GM20000 (cell line): ENCODE measurements at places on chromosomes 16 and 17.

DNA sequence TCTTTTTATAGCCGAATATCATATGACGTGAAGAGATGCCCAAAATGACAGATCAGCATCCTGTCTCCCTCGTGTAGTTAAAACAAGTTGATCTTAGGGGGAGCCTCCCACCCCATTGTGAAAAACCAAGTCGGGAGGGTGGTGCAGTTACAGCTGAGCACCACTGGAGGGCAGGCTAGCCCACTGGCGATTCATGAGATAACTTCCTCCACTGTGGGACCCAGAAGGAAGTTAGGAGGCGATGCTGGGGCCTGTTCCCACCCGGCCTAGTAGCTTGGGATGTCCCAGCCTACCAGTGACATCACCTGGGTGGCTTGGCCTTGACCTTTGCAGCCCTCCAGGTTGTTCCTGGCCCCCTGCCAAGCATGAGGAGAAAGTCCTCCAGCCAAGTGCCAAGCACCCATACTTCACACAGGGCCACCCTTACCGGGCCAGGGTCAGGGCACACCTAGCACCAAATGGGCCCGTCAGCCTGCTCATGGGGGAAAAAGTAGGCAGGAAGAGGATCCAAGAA lies 8.1 kb upstream of the CPNE2 start:
- DNase-seq: peak; percentile 88

- no peak for DNase-seq
Observed at GRCh38 chr17:11742886-11743285, 144.6 kb downstream of the DNAH9 start.

GRCh38 chr17:20089756-20090547 lies 80.8 kb downstream of the SPECC1 start:
- DNase-seq: peak; percentile 30

DNA sequence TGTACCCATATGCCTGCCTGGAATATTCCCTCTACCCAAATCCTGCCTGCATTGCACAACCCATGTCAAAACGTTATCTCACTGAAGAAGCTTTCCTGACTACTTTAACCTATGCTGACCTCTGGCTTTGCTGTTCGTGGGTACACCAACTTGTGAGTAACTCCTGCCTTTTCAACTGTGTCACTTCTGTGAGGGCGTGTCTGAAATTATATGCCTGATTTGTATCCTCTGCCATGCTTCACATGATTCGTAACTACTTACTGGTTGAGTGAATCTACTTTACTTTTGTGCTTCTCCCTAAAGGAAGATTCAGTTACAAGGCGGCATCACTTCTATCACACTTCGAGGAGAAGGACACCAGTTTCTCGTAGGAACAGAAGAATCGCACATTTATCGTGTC lies 33.3 kb upstream of the USP43 start:
- no peak for DNase-seq

- DNase-seq: no peak
Observed at GRCh38 chr16:8649829-8650554, 24.4 kb upstream of the ABAT start.

- DNase-seq: no peak
Observed at GRCh38 chr16:14325502-14326401, 254.6 kb downstream of the MRTFB start.

DNA sequence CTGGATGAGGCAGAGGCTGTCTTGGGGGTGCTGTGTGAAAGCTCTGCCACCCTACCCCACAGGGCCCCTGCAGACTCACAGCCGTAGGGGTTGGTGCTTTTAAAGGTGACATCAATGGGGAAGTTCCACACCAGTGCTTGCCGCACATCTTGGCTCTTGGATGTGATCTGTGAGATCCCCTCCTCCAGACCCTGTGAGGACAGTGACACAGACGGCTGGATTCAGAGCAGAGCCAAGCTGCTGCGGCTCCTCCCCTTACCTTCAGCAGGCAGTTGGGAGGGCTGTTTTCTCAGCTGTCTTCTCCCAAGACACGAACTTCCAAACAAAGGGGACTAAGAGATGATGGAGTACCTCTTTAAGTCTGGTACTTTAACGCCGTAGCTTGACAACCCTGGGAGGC lies 4.8 kb downstream of the B9D1 start:
- no peak for DNase-seq

GRCh38 chr16:80403894-80404293 lies 136.9 kb upstream of the DYNLRB2 start:
- DNase-seq: no peak

DNA sequence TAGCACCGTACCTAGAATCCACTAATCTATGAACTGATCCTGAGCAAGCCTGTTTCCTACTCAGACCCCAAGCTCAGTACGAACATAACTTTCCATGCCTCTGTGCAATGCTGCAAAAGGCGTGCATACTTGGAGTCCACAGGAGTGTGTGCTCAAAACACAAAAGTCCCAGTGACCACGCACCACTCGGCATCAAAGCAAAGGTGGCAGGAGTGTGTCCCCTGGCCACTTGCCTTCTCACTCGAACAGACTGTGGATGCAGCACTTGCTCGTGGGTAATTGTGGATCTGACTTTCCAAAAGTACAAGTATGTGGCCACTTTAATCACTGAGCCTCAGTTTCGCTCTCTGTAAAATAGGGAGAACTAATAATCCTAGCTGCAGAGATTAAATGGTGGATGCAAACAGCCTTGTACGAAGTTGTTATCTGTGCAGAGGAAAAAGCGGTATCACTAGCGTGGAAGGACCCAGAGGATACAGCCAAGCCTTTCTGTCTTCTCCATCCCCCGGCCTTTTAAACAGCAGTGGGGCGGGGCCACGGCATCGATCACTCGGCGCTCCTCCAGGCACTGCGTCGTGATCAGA lies 311 bp upstream of the KDM8 start:
- peak; percentile 80 for DNase-seq

DNA sequence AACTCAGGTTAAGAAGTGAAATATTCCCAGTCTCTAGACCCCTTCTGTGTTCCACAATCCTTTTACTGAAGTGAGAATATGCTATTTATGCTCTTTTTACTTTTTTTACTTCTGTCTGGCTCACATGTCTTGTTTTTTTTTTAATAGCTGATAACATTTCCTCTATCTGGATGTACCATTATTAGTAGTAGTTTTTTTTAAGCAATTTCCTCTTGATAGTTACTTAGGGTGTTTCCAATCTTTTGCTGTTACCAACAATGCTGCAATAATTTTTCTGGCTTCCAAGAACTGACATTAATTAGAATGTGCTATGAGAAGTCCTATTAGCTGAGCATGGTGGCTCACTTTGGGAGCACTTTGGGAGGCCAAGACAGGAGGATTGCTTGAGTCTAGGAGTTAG lies 32.0 kb downstream of the KSR1 start:
- no peak for DNase-seq

- DNase-seq: peak; percentile 68
Observed at GRCh38 chr17:78355045-78355641, 4.7 kb downstream of the SOCS3 start.

DNA sequence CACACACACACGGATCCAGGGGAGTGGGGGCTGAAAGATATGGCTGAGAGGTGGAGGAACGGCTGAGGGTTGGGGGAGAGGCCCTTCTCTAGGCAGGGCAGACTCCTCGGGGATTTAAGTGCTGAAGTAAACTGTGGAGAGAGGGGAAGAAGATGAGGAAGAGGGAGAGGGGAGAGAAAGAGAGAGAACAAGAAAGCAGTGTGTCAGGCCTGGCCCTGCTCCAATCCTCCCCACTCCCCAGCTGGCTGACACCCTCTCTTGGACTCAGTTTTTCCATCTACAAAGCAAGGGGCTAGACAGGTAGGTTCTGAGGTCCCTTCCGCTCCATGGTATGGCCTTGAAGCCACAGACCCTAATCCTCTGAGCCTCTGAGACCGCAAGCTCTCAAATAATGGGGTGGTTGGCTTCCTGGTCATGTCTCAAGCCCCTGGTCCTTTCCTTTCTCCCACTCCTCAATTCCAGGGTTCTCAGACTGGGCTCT lies 2.0 kb downstream of the VAMP2 start:
- no peak for DNase-seq

DNA sequence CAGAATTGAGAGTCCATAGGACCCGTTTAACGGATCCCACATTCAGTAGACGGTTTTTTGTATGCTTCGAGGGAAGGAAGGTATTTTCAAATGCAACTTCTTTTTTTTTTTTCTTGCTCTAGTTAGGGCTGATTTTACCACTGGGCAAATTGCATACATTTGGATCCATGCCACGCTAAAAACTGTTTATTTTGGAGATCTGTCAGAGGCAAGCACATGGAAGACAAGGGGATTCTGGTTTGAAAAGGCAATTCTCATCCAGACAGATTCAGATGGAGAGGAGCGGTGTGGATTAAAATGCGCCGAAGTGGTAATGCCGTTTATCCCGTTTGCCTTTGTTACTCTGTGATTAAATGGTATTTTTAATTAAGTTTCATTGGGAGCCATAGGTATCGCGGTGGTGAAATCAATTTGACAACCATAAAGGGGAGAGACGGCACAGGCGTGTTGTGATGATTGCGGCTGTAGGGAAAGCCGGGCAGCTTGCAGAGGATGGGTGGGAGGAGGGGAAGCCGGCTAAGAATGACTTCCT lies 170.4 kb downstream of the IRX3 start:
- DNase-seq: no peak

DNA sequence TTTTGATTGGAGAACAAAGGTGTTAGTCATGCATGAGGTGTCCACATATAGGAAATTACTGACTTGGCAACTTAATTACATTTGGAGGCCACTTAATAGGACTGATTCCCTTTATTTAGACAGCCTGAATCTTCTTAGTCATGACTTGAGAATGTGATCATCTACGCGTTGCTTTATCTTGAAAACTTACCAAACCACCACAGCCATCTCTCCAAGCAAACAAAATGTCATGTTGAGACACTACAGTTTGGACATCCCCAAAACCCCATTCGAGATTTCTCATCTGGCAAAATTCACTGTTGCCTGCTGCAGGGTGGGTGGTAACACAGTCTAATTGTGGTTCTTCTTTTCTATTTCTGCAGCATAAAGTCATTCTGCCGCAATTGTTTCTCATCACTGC lies 176.5 kb upstream of the CDH5 start:
- DNase-seq: no peak

DNA sequence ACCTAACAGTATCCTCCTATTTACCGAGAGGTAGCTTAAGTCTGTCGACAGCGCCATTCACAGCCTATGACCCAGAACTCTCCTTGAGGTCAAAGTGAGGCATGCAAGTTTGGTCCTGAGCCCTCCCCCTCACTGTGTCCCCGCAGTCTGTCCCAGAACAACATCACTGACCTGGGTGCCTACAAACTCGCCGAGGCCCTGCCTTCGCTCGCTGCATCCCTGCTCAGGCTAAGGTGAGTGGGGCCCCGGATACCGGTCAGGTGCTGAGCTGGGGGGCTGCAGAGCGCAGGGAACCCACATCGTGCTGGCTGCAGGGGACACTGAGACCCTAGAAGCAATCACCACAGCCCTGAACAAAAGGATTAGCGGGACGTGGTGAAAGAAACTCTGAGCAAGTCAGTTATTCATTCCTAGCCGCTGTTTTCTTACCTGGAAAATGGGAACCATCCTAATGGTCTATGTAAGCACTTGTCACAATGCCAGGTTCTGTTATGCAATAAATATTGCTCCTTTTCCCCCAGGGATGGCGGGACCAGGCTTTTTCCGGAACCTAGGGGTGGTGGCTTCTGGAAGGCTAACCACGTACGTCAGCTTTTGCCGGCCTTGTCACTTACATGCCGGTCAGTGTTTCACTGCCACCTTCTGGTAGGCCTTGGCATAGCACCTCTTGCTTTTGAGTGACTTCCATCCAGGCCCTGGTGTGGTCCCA lies 23.8 kb downstream of the DEXI start:
- DNase-seq: peak; percentile 77

DNA sequence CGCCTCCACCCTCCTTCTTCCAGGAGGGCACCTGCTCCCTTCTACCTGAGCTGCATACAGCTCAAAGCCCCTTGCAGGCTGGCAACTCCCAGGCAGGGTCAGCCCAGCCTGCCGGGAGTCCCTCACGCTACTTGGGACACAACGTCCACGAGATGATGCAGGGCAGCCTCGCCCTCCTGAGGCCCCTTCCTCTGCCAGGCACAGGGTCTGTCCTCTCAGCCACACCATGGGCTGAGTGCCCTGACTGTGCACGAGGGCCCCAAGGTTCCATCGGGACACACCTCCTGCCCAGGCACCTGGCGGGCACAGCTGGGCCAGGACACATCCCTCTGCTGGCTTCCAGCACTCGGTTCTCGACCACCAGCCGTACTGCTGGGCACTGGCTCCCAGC lies 30.9 kb upstream of the ZC3H18 start:
- DNase-seq: no peak

- DNase-seq: no peak
Observed at GRCh38 chr16:84588991-84589390, 28.9 kb downstream of the COTL1 start.

DNA sequence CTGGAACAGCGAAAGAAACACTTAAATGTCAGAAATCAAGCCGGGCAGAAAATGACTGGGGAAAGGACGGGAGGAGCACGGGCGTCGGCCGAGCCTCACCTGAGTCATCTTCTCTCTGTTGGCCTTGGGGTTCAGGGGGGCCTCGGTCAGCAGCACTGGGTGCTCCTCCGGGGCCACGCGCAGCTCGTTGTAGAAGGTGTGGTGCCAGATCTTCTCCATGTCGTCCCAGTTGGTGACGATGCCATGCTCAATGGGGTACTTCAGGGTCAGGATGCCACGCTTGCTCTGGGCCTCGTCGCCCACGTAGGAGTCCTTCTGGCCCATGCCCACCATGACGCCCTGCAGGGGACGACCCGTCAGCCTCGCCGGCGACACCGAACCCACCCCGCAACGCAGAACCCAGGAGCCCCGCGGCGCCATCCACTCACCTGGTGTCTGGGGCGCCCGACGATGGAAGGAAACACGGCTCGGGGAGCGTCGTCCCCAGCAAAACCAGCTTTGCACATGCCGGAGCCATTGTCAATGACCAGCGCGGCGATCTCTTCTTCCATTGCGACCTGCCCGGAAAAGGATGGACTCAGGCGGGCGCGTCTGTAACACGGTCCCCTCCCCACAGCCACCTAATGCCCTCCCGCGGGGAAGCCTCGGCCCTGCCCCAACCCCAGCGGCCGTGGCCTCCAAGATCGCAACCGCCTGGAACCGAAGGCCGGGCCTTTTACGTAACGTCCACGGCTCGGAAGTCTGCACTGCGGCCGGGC lies 616 bp downstream of the ACTG1 start:
- DNase-seq: no peak

GRCh38 chr16:35572186-35572585 lies 2112.8 kb downstream of the TP53TG3F start:
- no peak for DNase-seq

DNA sequence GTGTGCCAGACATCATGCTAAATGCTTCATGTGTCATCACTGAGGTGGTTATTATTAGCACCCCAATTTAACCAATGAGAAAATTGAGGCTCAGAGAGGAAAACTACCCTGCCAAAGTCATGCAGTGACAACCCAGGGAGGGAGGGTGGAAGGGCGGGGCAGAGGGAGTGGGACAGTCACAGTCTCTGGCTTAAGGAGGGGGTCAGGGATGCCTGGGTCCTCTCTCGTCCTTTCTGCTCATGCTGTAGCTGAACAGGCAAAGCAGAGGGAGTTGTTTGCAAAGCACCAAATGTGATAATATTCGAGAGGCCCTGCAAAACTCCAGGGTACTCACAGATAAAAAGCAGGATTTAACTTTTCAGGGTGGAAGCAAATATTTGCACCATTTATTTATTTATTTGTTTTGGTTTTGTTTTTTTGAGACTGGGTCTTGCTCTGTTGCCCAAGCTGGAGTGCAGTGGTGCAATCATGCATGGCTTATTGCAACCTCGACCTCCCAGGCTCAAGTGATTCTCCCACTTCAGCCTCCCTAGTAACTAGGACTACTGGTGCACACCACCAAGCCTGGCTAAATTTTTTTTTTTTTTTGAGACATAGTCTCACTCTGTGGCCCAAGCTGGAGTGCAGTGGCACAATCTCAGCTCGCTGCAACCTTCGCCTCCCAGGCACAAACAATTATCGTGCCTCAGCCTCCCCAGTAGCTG lies 47.9 kb upstream of the NKD1 start:
- no peak for DNase-seq

GRCh38 chr17:33106525-33107165 lies 115.0 kb downstream of the SPACA3 start:
- DNase-seq: no peak
